ENCODE measurements at places on chromosomes 16 and 17.

GRCh38 chr17:69575346-69575761 lies 160.9 kb downstream of the MAP2K6 start:
- DNase-seq = peak; percentile 47

DNA sequence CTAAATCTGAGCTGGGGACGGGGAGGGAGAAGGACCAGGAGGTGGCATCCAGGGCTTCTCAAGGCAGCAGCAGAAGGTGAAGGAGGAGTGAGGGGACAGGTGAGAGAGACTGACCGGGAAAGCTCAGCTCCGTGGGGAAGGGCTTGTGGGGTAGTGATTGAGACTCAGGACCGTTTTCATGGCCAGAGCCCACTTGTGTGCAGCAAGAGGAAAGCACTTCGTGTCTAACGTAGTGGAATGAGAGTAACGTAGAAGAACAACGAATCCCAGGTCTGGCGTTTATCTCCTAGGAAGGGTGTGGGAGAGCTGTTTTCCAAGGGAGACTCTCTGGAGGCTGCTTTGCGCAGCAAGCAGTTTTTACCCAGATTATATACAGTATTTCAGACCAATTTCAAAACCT lies 1.3 kb upstream of the CDH3 start:
- DNase-seq = no peak

DNA sequence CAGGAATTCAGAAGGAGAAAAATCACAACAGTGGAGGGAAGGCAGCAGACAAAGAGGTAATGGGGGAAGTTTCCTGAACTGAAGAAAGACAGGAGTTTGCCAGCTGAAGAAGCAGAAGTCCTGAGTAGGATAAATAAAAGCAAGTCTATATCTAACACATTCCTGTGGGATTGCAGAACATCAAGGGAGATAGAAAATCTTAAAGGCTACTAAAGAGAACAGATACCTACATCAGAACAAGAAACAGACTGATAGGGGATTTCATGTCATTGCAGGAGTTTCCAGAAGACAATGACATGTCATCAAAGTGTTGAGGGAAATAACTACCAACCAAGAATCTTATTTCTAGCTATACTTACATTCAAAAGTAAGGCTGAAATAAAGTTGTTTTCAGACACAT lies 21.3 kb upstream of the CRYBA1 start:
- no peak for DNase-seq

DNA sequence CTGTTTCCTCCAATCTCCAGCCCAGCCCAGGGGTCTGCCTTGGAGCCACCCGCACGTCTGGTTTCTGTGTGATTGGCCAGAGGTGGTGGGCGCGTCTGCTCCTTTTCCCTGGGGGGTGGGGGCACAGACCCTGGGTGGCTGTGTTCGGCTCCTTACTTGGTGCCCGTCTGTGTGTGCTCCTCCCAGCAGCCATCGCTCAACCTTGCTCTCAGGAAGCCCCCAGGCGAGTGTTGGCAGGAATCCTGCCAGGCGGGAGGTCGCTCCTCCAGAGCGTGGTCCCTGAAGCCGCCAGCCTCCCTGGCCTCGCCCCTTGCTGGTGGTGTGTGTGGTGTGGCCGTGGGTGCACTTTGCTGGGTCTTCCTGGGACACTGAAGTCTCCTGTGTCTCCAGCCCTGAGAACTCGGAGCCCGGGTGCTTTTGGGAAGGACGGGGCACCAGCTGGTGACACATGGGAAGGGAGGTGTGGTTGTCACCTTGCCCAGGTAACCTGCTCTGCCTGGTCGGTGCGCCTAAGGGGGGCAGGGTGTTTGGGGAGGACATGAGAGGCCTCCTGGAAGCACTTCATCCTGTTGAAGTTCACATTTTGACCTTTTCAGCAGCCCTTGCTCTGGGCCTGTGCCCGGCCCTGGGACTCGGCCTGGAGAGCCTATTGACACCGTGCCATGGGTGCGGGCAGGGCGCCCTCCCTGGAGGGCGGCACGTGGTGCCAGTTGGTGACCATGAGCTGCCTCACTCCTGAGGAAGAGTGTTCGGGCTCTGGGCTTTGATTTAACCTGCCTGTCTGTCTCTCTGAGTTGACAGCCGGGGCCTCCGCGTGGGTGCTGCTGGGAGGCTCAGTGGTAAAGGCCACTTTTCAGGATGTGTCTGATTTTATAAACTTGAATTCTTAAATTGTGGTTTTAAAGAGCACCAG lies 49.0 kb upstream of the ZNF750 start:
- no peak for DNase-seq

GRCh38 chr17:20852239-20852989 lies 190.4 kb downstream of the USP22 start:
- DNase-seq = no peak

GRCh38 chr17:62024866-62025265 lies 40.2 kb downstream of the MED13 start:
- no peak for DNase-seq

DNA sequence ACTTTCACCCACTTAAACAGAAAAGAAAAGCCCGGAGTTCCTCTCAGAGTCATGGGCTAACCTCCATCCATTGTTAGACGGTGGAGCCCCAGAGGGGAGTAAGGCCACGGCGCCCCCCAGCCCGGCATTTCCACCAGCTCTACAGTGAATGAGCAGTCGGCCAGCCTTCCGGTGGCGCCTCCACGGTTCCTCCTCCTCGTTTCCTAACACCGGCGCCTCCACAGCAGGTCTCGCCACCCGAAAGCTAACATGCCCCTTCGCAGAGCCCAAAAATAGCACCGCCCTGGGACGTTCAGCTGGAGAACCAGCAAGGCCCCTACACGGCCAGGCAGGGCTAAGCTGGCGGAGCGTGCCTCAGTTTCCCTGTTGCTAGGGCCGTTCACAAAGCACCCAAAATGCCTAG lies 858 bp downstream of the MMD start:
- DNase-seq = no peak

DNA sequence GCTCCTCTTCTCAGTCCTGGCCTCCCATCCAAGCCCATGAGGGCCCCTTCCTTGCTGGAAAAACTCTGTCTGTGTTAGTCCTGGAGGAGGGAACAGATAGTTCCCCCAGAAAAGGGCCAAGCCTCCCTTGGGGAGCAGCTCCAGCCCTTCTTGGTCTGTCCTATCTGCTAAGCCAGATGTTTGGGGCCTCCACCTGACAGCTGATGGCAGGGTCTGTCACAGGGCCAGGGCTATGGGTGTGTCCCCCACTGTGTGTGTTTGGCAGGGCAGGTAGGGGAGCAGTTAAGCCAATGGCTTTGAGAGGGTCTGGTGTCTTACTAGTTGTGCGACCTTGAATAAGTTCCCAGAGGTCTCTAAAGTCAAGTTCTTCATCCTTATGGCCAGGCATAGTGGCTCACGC lies 13.6 kb upstream of the SLC4A1 start:
- DNase-seq = no peak

DNA sequence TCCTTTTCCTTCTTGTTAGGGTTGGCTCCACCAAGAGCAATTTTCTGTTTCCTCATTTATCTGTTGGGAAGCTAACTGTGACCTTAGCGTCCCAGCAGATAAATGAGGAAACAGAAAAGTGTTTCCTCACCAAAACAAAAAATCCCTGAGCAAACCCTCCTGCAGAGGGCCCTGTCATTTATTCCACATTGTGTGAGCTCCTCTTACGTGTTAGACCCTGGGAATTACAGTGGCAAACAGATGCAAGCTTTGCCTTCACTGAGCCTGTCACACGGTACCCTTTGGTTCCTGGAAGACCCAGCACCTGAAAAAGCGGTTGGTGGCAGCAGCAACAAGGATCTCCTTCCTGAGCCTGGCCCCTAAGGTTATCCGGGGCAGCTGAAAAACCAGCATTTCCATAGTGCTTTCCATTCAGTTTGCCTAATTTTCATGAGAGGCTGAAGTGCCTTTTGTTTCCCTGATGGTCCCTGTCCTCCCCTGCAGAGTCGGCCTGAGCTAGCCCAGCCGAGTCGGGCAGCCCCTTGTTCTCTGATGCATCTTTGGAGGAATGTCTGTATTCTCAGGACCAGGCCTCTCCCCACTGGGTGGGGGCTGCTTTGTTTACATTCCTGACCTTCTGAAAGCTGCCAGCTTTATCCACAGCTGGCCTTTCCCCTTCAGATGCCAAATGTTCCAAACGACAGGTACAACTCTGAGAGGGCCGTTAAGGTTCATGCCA lies 34.7 kb downstream of the YPEL2 start:
- no peak for DNase-seq

GRCh38 chr17:17492571-17492970 lies 3.6 kb downstream of the RASD1 start:
- DNase-seq = no peak

GRCh38 chr16:24921229-24921628 lies 75.5 kb downstream of the SLC5A11 start:
- no peak for DNase-seq

- DNase-seq = no peak
Observed at GRCh38 chr17:65918500-65918899, 273.4 kb downstream of the CEP112 start.

- DNase-seq = no peak
Observed at GRCh38 chr17:67559381-67559966, 158.3 kb upstream of the NOL11 start.

DNA sequence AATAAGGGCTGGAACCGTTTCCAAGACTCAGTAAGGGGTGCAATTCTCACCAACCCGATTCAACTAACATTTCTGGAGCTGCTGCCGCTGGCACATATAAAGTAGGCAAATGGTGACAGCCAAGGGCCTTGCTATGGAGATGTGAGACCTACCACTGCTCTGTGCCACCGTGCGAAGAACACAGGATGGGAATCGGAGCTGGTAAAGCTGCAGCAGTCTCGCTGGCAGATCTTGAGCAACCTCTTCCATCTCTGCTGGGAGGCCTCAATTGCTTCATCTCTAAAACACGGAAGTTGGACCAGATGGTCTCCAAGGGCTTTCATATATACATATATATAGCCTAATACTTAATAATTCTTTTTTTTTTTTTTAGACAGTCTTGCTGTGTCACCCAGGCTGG lies 128.9 kb upstream of the RCVRN start:
- DNase-seq = no peak

DNA sequence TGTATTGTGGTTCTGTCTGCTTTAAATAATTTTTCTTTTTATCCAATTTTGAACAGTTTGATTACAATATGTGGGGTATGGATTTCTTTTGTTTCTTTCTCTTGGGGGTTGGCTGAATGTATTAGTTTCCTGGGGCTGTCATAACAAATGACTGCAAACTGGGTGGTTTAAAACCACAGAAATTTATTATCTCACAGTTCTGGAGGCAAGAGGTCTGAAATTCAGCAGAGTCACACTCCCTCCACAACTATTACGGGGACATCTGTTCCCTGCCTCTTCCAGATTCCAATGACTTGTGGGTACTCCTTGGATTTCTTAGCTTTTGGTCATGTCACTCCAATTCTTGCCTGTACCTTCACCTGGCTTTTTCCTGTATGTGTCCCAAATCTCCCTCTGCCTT lies 23.7 kb downstream of the COX11 start:
- no peak for DNase-seq

DNA sequence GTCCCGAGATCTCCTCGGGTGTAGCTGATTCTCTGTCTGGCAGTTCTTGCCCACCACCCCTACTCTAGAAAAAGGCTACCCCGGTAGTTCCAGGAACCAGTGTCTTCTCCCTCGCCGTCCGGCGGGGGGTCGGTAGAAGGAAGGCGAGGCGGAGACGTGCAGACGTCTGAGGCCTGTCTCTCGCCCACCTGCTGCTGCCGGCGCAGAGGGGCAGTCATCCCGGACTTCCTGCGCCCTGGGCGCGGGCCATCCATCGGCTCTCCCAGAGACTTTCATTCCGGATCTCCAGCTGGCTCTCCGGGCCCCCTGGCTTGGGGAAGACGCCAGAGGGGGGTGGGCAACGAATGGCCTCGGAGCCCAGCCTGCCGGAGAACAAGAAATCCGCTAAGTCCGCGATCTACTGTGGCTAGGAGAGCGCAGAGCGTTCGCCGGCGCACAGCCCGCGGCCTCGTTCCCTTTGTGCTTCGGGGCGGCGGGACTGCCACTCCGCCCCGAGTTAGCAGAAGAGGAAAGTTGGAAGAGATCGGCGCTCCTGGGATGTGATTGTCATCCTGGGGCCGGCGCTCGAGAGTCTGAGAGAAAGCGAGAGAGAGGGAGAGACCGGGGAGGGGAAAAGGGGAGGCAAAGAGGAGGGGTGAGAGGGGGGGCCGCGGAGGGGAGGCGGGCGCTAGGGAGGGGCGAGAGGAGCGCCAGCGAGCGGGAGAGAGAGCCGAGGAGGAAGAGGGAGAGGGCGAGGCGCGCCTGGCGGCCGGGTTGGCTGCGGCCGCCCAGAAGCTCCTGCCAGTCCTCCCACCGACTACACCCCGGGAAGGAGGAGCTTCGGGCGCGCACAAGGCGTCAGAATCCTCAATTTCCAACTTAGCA lies at the start of gene IRX5:
TSS of gene IRX5 (plus strand) at position 861 of the 864 bp plus-strand sequence. CDS start 334 bp downstream, outside the sequence.
- peak; percentile 86 for DNase-seq

DNA sequence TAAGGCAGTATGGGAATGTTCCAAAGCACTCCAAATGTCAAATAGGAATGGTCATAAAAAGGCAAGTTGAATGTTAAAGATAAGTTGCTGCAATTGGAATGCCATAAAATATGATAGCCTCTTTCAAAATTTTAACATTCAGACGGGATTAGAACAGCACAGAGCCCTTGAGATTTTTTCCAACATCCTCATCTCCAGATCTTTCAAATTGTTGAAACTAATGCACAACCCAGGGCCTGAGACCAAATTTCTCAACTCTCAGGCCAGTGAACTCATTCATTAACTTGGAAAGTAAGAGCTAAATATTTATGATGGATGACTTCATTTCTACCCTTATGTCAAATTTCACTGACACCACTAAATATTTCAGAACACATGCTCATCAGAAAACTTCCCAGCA lies 346.5 kb upstream of the XYLT1 start:
- DNase-seq = no peak

DNA sequence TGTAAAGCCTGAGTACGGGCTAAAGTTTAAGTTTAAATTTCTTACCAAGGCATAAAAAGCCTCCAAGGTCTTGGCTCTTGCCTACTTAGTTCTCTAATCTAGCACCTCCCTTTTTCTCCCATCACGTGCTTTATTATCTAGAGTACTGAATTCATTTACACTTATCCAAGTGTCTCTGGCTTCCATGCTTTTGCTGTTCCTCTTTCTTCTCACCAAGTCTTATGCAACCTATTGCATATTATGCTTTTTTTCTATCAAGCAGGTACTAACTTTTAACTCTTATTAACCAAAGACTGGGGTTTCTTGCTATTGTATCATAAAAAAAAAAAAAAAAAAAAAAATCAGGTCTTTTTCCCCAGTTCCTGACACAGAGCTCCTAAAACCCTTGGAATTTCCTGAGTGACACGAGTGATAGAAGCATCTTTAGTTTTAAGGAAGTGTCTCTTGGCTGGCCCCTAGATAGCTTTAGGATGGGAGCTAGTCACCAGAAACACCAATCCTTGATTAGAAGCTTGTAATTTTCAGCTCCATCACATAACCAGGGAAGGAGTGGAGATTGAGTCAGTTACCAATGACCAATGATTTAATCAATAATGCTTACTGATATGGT lies 44.9 kb downstream of the SSH2 start:
- DNase-seq = no peak
